ENCODE measurements at places on chromosomes 4 and X. TPM values are rescaled to one million over a fixed set of nuclear protein-coding genes. Genes with fewer than 3 reads are reported as not detected.

AKAP14 gene
- not detected for total RNA-seq

C4orf50 gene
- not detected for total RNA-seq

NDNF gene
- not detected for total RNA-seq

NDUFC1 gene
- total RNA-seq: 57.5 TPM

MMRN1 gene
- not detected for total RNA-seq

PPEF2 gene
- total RNA-seq: not detected

MTTP gene
- total RNA-seq: 0.28 TPM

PCSK1N gene
- 13.2 TPM for total RNA-seq

PGM2 gene
- total RNA-seq: 57.3 TPM

ETDA gene
- total RNA-seq: not detected

KLHL13 gene
- 8.1 TPM for total RNA-seq

CRMP1 gene
- total RNA-seq: not detected

GATA1 gene
- total RNA-seq: not detected

NXF2B gene
- not detected for total RNA-seq

LPAR4 gene
- total RNA-seq: not detected

TMPRSS11D gene
- total RNA-seq: 1.9 TPM

GJB1 gene
- total RNA-seq: not detected

LIMCH1 gene
- 2.4 TPM for total RNA-seq

CSAG1 gene
- not detected for total RNA-seq

DUSP21 gene
- total RNA-seq: not detected

UCP1 gene
- total RNA-seq: not detected

HTN3 gene
- not detected for total RNA-seq

FRMD7 gene
- not detected for total RNA-seq

Measured in airway epithelial cell (primary cell).